ENCODE measurements at places on chromosomes 6 and 20.

GRCh38 chr6:14851281-14851680 is 394.6 kb upstream of the JARID2 start:
- no peak for DNase-seq

DNA sequence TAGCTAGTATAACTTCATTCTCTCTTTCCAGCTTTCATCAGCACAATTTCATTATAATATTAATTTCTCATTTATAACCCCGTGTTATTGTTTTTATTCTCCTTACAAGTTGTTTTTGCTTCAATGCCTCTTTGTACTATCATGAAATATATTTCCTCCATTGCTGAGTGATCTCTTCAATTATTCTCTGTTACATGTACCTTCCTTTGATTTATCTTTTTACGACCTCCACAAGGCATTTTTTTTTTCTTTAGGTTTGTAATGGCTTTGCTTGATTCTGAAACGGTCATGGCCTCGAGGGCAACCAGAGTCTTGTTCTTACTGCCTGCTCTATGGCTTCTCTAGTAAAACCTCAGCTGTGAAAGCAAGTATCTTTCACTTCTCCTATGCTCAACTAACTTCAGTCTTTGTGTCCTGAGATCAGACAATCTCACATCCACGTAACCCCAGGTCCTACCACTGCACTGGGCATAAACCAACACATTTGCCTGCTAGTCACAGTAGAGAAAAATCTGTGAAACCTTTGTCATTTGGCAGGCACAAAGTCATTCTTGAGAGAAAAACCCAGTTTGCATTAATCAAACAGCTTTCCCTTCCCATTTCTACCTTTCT is 119.9 kb downstream of the UST start:
- no peak for DNase-seq

DNA sequence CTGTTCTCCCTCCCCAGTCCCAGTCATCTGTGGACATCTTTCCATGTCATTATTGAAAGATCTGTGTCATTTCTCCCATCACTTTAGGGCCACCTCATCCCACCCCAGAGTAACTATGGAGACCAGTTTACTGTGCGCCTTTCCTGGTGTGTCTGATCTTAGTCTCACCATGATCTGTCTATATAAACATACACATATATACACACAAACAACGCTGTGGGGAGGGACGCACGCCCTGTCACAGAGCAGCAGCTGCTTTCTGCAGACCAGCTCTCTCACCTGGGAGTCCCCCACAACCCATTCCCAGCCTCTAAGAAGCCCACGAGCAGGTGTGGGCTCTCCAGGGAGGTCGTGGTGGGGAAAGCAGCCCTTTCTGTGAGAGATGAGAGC is 68.1 kb upstream of the TOX2 start:
- DNase-seq, result no peak

GRCh38 chr6:45493761-45494160 is 116.0 kb upstream of the SUPT3H start:
- DNase-seq, result no peak

- DNase-seq, result no peak
Measured at GRCh38 chr6:167984876-167985604, 12.4 kb upstream of the KIF25 start.

DNA sequence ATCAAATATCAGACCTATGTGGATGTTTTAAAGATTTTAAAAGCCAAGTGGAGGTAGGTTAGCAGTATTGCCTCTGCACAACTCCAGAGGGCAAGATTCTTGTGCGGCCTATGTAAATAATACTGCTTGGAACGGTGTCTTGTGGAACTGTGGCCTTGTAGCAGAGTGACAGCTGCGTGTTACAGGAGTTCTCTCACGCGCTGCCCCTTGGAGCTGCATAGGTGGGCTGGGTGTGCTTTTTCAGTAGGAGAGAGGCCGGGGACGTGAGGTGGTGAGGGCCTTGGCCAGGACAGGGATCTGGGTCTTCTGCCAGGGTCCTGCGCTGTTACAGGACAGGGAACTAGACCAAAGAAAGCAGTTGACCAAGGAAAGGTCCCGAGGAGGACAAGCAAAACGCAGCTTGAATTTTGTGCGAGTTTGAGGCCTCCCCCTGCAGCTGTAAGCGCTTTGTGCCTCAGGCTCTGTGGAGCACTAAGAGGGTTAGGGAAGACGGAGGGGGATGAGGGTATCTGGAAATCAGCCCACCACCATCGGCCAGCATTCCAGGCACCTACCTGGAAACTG is 1.5 kb downstream of the TMEM181 start:
- DNase-seq, result no peak

DNA sequence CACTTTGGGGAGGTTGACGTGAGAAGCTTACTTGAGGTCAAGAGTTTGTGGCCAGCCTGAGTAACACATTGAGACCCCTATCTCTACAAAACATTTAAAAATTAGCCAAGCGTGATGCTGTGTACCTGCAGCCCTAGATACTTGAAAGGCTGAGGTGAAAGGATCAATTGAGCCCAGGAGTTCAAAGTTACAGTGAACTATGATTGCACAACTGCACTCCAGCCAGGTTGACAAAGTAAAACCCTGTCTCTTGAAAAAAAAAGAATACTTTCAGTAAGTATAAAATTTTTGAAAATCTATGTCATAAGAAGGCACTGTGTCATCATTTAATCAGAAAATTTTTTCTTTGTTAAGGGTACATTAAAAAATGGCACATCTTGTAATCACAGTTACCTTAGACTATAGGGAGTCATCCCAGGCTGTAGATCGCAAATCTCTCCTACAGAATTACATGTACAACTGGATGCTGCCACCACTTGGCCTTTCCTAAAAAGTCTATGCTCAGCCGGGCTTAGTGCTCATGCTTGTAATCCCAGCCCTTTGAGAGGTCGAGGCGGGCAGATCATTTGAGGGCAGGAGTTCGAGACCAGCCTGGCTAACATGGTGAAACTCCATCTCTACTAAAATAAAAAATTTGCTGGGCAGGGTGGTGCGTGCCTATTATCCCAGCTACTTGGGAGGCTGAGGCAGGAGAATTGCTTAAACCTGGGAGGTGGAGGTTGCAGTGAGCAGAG is 17.0 kb upstream of the MRS2 start:
- DNase-seq, result no peak

- no peak for DNase-seq
Measured at GRCh38 chr20:49999329-49999728, 16.5 kb downstream of the SNAI1 start.

GRCh38 chr6:18330548-18331081 is 56.5 kb upstream of the RNF144B start:
- no peak for DNase-seq

- no peak for DNase-seq
Measured at GRCh38 chr6:141963543-141964295, 169.0 kb upstream of the GJE1 start.

- no peak for DNase-seq
Measured at GRCh38 chr20:19874040-19874727, 116.1 kb downstream of the RIN2 start.

All from foreskin melanocyte (primary cell).